ENCODE measurements at places on chromosomes 12 and 14.
A peak's percentile ranks its signal among the peaks of the same experiment; 100 is the strongest.

GRCh38 chr14:56183631-56184157 lies 65.5 kb downstream of the PELI2 start:
- no peak for DNase-seq

DNA sequence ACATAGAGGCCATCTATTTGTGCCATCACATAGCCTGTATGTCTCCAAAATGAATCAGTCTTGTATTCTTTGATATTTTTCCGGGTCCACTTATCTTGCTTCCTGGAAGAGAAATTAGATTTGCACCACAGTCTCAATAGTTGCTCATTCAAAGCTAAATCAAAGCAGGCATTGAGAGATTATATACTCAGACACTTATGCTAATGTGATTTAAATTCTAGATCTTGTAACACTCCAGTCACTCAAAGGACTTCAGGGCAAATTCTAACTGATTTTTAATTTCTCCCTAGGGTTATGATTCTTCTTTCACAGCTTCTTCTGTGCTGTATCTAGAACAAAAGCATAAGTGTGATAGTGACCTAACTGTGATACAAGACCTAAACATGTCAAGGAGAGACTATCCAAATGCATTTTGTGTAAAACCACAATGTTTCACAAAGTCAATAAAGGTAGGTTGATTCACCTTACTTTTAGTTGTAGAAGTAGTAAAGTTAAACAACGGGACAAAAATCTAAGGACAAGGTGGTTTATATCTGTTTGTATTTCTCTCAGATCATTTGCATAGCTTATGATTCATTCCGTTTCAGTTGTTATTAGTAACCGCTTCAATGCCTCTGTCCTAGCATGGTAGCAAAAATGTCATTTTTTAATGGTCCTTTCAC lies 26.8 kb downstream of the PLBD1 start:
- no peak for DNase-seq

DNA sequence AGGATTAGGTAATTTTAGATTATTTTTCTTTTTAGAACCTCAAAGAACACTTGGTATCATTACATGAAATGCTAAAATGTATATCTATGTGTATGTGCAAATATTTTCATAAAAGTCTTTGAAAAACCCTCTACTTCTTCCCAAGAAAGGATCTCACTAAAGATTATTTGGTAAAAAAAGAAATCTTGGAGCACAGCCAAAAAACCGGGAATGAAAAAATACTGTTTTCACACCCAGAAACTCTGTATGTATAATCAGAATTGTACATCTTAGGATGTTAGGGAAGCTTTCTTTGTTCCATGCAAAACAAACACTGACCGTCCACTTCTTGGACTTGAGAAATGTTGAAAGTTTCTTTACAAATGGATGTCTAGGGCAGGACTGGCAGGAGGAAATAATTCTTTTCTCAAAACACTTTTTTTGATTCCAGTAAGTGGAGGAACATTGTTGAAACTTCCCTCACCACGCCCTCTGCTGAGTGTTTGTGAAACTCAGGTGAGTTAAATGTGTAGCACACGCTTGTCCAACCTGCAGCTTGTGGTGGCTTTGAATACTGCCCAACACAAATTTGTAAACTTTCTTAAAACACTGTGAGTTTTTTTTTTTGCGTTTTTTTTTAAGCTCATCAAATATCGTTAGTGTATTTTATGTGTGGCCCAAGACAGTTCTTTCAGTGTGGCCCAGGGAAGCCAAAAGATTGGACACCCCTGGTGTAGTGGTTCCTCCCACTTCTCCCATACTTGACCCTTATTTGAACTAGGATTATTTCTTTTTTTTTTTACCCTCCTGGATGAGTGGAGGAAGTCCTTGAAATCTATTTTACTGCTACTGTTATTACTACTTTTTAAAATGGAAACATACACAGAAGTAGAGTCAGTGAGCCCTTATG lies 26.6 kb downstream of the FBXO34 start:
- no peak for DNase-seq

DNA sequence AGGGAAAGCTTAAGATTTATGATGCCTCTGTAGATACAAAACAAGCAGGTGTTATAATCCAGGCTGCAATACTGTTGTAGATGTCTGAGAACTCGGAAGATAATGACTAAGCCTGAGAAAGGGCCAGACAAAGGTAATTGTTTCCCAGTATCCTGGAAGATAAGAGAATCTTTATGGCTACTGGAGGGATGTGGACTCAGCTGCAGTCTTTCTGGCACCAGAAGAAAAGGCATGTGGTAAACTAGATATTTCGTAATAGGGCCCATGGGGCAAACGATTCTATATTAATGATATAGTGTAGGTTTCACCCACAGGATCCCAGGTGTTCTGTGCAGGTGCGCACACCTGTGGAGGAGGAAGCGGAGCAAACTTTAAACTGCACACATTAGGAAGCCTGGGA lies 9.2 kb upstream of the APOLD1 start:
- no peak for DNase-seq

- DNase-seq, result peak; percentile 1
These were observed 163.0 kb downstream of the OTOGL start for GRCh38 chr12:80262346-80262745.

DNA sequence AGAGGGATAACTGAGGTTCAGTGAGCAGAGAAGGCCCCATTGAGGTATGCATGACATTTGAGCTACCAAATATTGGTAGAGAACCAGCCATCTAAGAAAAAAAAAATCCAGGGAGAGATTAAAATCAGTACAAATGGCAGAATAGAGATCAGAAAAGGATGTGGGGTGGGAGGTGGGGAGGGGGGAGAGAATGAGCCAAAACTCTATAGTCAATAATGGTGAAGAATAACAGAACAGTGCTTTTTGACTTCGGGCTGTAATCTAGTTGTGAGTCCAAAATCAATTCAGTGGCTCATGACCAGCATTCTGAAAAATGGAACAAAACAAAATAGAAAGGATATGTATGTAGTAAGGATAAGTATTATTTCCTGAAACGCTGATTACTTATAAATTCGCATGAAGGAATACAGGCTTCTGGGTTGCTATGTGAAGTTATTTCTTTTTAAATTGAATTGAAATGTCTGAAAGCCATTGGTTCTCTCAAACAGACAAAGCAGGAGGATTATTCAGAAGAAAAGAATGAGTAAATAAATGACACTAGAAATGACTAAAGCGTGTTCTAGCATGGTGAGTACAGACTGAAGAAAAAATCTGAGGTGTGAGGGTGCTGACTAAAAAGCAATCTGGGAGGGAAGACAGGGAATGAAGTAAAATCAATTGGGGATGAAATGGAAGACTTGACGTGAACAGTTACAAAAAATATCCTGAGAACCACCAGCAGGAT lies 72.4 kb downstream of the ATP2B1 start:
- DNase-seq, result no peak
